ENCODE measurements at places on chromosomes 13 and 19. TPM values are rescaled to one million over a fixed set of nuclear protein-coding genes. Genes with fewer than 3 reads are reported as not detected.

DNA sequence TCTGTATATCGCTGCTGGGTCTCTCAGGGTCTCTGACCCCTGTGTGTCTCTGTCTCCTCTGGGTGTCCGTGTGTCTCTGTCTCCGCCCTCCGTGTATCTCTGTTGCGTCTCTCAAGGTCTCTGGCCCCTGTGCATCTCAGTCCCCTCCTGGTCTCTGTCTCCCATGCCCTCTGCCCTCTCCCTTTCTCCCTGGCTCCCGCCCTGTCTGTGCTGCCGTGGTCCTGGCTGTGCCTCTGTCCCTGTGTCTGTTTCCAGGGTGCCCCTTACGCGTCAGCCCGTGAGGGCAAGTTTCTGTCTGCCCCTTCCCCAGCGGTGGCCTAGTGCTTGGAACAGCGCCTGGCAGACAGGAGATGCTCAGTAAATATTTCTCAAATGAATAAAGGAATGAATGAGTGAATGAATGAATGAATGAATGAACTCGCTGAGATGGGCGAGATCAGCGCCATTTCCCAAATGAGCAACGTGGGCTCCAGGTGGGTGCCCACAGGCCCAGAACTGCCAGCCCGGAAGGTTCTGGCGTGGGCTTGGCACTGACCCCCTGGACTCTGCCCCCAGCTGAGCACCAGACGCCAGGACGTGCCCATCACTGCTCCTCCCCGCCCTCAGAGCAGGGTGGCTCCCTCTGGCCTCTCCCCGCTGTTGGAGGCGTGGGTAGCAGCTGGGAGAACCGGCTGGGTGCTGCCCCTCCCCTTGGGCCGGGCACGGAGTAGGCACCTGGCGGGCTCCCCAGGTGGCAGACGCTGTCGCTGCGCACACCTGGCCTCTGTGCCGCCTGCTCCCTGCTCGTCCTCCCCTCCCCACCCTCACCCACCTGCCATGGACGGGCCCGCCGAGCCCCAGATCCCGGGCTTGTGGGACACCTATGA, at the start of gene SULT2B1:
SULT2B1 (plus strand) TSS at position 736 of the 866 bp plus-strand sequence; CDS start at position 817, 81 bp downstream.
- no peak for DNase-seq

- no peak for DNase-seq
Measured at GRCh38 chr13:30504081-30504480, 38.3 kb upstream of the HMGB1 start.

GRCh38 chr13:35894636-35895035, 236.5 kb downstream of the DCLK1 start:
- DNase-seq = no peak

GRCh38 chr13:73991384-73991783, 142.8 kb downstream of the KLF12 start:
- DNase-seq = no peak

GRCh38 chr13:113418722-113419049, 34.6 kb downstream of the ADPRHL1 start:
- no peak for DNase-seq

DNA sequence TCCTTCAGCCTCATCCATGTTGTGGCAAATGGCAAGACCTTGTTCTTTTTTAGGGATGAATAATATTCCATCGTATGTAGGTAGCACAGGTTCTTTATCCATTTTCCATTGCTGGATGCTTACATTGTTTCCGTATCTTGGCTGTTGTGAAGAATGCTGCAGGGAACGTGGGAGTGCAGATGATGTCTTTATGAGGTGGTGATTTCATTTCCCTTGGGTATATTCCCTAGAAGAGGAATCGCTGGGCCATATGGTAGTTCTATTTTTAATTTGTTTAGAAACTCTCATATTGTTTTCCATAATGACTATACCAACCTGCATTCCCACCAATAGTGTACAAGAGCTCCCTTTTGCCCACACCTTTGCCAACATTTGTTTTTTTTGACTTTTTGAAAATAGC, 186.3 kb upstream of the TMTC4 start:
- no peak for DNase-seq

- peak; percentile 72 for DNase-seq
Measured at GRCh38 chr19:51144482-51145045, 2.5 kb downstream of the SIGLEC7 start.

DNA sequence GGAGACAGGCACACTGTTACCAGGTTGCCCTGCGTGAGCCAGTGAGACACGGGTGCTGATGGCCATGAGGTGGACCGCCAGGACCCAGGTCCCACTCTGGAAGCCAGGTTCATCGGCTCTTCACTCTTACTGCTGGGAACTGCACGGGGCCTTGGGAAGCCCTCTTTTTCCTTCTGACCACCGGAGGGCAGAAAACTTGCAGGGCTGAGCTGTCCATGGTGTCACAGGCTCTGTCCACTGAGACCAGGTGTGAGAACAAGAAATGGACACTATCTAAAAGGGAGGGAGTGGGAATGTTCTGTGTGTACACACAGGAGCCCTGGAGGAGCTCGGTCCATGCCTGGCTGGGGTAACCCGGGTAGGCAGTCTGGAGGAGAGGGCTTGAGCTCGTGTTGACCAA, 93.4 kb downstream of the UQCRFS1 start:
- DNase-seq = no peak

DNA sequence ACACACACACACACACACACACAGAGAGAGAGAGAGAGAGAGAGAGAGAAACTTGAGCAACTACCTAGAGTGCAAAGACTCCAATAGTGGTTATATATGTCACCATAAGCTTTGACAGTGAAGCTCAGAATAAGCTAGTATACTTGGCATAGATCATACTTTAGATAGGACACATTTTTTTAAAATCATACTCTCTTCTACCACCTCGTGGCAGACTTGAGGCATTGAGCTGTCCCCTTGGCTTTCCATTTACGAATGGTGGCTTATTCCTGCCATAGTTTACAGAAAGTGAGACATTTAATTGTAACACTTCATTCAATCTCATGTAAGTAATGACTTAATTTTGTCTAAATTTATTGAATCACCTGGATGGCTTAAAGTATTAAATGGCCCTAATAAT, 108.2 kb downstream of the EDNRB start:
- DNase-seq = no peak

TEX29 gene
- not detected for total RNA-seq

SCEL gene
- total RNA-seq = not detected

All from osteocyte (in vitro differentiated cells).